ENCODE measurements at places on chromosomes 2 and 18.
A peak's percentile ranks its signal among the peaks of the same experiment; 100 is the strongest.

- ATAC-seq = no peak
Observed at GRCh38 chr2:52036024-52036423, 1004.1 kb upstream of the NRXN1 start.

DNA sequence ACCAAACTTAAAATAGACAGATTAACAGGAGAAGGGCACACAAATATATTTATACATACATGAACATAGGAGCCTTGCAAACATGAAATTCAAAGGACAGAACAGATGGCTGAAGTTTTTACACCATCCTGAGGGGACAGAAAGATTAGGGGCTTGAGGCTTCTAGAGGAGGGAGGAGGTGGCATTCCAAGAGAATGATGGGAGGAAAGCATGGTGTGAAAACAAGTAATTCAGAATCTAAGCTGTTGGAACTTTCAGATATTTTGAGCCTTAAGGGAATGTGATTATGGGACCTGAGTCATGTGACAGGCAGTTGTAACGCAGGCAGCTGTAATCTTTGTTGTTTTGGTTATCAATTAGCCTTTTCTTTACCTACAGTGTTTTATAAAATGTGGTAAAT lies 225.2 kb upstream of the SPOPL start:
- ATAC-seq = no peak

GRCh38 chr2:18245375-18245774 lies 315.1 kb downstream of the RDH14 start:
- peak; percentile 81 for ATAC-seq

- no peak for ATAC-seq
Observed at GRCh38 chr2:72254831-72255451, 107.3 kb upstream of the CYP26B1 start.

- no peak for ATAC-seq
Observed at GRCh38 chr2:63680455-63680854, 91.7 kb downstream of the MDH1 start.

- no peak for ATAC-seq
Observed at GRCh38 chr2:234243871-234244565, 193.5 kb downstream of the SPP2 start.

- no peak for ATAC-seq
Observed at GRCh38 chr2:43323857-43324256, 97.5 kb upstream of the ZFP36L2 start.

DNA sequence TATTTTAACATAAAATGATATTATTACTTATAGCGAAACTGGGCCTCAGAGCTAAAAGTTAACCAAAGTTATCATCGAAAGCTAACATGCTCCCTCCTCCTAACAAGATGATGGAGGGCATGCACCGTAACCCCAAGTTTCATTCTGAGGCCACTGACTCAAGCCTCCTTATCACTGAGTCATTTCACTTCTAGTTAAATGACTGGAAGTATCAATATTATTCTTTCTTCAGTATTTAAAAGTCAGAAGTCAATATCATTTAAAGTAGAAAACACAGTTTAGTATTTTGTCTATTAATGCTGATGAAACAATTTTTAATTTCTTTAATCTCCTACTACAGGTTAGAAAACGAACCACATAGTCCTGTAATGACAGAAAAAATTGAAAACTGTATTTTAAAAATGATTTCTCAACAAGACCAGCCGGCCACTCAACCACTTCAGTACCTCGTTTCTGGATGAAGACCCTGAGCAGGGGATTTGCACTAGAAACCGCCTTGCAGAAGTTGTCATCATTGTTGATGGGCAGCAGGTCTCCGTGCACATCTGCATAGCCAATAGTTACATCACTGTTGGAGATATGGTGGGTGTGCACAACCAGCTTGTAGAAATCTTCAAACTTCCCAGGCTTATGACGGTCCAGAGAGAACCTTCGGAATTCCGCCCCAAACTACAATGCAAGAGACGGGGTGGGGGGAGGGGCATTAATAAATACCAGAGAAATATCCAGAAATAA lies 44.9 kb downstream of the PARD6G start:
- ATAC-seq = no peak

GRCh38 chr2:86271248-86271647 lies 66.2 kb downstream of the REEP1 start:
- ATAC-seq = no peak
